ENCODE measurements at places on chromosomes 16 and 17.
A peak's percentile ranks its signal among the peaks of the same experiment; 100 is the strongest.

- peak; percentile 54 for DNase-seq
These were observed 2.7 kb downstream of the ZFPM1 start for GRCh38 chr16:88455610-88456355.

- no peak for DNase-seq
These were observed 248.6 kb downstream of the FTO start for GRCh38 chr16:53952215-53953208.

GRCh38 chr17:44269535-44270240 is 1.8 kb upstream of the SLC4A1 start:
- no peak for DNase-seq

DNA sequence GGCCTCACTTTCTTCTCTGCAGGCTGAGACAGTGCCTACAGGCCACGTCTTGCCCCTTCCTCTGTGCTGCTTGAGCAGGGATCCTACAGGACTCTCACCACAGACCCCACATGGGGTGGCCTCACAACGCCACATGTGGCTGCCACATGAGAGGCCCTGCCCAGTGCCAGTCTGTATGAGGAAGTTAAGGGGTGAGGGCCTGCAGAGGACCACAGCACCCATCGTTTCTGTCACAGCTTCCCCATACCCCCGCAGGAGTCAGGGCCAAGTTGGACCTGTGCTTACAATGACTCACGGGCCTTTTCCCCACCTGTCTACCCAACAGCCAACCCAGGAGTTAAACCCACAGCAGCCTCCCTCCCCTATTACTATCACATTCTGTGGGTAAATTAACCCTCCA is 2.9 kb upstream of the GSDMB start:
- DNase-seq, result no peak

GRCh38 chr17:33798308-33798707 is 456.8 kb upstream of the CCL2 start:
- DNase-seq, result no peak

DNA sequence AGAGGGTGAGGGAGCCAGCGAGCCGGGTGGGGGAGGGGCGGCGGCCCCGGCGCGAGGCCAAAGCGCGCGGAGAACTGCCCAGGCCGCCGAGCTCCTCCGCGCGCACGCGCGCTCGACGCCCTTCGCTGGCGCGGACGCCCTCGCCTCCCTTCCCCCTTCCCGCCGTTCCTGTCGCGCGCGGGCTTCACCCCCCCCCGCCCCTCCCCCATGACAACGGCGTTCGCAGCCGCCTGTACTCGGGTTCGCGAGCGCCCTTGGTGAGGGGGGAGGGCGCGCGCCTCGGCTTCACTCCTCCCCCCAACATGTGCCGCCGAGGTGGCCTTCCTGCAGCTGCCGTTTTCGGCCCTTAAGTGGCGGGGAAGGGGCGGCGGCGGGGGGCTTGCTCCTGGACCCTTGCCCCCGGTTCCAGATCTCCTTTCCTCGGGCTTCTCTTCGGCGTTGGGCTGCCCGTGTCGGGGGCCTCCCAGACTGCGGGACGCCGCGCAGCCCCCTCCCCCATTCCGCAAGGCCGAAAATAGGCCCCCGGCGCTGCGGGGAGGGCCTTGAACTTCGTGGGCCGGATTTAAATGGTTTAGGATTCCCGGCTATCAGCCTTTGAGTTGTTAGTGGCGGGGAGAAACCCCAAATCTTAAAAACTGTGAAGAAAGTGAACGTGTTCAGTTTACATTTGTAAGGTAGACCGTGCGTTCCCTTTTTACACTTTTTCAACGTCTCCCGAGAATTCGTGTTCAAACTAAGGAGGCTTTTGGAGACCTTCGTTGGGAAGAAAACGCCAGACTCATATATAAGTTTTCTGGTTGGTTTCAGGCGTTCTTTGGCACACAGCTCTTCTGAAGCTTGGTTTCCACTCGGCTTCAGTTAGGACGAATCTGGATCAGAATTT is 653 bp downstream of the SRRM2 start:
- no peak for DNase-seq

DNA sequence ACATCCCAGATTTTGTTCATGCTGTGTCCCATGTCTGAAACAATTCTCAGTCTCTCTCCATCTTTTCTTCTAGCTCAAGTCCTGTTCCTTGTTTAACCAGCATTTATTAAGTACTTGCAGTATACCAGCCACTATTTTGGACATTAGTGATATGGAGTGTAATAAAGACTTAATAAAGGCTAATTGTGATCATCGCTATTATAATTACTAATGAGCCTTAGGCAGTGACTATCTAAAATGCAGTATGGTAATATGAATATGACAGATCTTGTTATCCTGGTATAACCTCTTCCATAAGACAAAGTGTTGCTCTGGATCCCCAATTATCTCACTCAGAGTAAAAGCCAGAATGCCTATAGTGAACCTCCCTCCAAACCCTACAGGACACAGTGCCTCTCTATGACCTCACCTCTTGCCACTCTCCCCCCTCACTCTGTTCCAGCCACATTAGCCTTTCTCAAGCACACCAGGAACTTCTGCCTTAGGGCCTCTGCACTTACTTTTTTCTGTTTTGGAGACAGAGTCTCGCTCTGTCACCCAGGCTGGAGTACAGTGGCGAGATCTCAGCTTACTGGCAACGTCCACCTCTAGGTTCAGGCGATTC is 1.8 kb upstream of the FLOT2 start:
- DNase-seq, result no peak

DNA sequence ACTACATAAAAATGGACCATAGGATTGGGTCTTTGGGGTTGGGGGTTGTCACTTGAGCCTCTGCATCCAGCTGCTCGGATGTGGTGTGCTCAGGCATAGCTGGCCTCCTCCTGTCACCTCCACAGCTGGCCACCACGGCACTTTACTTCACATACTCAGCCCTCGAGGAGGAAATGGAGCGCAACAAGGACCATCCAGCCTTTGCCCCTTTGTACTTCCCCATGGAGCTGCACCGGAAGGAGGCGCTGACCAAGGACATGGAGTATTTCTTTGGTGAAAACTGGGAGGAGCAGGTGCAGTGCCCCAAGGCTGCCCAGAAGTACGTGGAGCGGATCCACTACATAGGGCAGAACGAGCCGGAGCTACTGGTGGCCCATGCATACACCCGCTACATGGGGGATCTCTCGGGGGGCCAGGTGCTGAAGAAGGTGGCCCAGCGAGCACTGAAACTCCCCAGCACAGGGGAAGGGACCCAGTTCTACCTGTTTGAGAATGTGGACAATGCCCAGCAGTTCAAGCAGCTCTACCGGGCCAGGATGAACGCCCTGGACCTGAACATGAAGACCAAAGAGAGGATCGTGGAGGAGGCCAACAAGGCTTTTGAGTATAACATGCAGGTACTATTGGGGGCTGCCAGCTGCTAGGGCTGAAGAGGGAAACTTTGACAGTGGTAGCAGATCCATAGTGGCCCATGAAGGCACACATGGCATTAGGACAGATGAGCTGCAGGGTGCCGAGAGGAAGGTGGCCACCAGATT is 30.8 kb downstream of the CDIP1 start:
- DNase-seq, result no peak

DNA sequence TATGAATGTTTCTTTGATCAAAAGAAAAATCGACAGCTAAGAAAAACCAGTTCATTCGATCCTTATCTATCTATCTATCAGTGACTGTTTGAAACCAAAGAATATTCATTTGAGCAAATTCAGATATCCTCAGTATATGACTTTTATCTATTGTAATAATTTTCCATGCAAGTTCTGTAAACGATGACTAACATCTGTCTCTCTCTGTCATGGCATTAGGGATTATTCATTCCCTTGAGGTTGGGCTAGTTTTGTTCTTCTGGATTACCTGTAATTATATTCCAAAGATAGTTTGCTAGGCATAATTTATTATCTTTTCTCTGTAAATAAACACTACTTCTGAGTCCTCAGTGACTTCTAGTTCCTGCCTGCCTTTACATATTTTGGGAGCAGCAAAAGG is 497.7 kb upstream of the CDH11 start:
- no peak for DNase-seq

DNA sequence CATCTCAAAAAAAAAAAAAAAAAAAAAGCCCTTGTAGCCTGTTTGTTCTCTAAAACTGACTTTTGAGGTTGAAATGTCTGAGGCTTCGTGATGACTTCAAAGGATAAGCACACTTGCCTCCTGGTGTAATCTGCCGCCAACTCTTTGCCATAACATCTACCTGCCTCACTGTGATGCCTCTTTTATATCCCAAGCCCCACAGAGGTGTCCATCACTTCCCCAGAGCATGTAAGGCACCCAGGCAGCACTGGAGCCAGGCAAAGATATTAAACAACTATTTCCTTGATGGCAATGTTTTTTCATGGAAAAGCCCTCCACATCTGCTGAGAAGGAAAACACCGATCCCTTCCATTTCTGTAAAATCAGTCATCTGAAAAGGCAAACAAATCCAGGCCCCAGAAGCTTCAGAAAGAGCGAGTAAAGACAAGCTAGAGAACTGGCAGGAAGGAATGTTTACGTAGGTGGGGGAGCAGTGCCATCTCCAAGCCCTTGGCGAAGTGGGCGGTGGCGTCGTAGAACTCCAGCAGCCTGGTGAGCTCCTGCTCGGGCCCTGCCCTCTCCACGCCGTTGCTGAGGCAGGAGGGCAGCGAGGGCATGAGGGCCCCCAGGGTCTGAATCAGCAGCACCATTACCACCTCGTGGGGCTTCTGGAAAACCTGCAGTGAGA is 28.6 kb downstream of the COG7 start:
- DNase-seq, result no peak

- no peak for DNase-seq
These were observed 29.1 kb downstream of the SF3B3 start for GRCh38 chr16:70552675-70553074.

DNA sequence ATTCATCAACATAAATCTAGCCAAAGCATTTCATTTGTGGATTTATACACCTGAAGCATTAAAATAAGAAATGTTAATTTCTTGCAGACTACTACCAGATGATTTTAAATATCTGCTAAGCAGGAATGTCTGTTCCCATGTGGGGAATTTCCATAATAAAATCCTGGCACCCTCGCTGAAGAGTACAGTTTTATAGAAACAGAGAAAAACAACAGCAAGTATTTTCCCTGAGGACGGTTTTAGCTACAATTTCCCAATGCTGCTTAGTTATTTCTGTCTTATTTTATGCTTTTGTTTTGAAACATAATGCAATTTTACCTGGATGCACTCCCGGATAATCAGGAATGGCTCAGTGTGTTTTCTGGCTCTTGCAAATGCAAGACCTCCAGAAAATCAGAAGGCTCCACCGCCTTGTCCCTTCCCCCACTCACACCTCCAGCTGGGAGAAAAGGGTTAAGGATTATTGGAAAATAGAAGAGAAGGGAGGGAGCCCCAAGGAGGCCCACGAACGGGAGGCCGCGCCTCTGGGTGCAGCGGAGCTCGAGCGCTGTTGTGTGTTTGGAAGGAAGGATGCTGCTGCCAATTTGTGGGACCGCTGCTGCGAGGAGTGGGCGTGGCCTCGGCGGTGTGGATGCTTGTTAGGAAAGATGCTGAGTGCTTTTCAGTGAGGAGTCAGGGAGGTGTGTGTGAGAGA is at the start of gene CNTNAP4:
Gene CNTNAP4 (plus strand): TSS at position 657 of the 694 bp plus-strand sequence. CDS start 262 bp downstream, outside the sequence.
- no peak for DNase-seq

GRCh38 chr17:13792314-13792713 is 190.6 kb upstream of the HS3ST3A1 start:
- no peak for DNase-seq

- no peak for DNase-seq
These were observed 1.6 kb downstream of the TBX4 start for GRCh38 chr17:61453566-61454380.

DNA sequence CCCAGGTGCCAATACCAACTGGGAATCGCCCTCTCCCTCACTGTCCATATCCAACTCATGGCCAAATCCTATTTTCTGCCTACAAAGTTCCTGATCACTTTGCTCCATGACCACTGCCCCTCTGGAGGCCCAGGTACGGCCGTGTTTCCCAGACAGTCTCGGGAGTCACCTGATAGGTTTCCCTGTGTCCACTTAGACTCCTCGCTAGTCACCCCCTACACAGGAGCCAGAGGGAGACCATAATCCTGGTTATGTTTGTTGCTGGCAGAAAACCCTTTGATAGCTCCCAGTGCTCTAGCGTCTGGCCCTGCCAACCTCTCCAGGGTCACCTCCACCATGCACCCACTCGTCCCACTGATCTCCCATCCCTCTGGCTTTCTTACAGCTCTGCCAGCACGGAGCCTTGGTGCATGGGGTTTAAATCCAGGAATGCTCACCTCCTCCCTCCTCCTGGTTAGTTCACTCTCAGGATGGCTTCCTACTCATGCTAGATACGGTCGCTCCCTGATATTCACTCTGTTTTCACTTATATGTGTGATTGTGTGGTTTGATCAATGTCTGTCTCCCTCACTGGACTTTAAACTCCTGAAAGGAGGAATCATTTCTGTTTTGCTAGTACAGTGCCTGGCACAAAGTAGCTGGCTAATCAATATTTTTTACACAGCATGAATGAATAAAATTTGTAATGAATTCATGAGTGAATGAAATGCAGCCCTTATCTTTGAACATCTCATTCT is 7.5 kb upstream of the CALB2 start:
- DNase-seq, result no peak

DNA sequence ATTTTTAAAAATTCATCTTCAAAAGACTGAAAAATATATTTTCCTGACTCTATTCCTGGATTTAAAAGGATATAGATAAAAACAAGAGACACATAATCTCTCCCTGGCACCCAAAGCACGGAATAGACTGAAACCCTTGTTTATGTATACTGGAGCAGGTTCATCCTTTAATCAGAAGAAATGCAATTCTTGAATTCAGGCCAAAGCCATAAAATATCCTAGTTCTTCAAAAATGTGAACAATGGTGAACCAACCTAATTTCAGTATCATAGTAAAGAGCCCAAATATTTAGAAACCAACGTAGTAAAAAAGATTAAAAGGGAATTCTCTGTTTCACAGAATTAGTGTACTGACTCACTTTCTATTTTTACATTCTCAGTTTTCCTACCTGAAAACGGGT is 188.5 kb upstream of the C17orf78 start:
- no peak for DNase-seq

DNA sequence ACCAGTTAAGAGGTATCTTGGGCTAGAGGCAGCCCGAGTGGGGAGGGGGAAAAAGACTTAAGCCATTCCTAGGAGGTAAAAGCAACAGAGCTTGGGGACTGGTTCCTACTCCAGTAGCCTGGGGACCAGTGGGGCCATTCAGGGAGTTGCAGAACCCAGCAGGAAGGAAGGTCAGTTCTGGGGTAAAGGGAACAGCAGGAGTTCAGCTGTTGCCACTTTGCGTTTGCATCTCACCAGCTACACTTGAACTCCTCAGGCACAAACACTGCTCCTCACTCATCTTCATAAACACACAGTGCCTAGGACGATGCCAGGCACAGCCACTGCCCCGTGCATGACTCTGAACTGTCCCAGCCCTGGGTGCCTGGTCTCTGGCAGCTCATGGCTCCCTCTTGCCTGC is 4.0 kb downstream of the HAP1 start:
- no peak for DNase-seq
